ENCODE measurements at places on chromosomes 13 and 19. TPM values are rescaled to one million over a fixed set of nuclear protein-coding genes. Genes with fewer than 3 reads are reported as not detected.

RDH8 gene
- total RNA-seq: not detected

OR4F17 gene
- not detected for total RNA-seq

ALG11 gene
- total RNA-seq: 17.8 TPM

TINCR gene
- not detected for total RNA-seq

NDUFB7 gene
- total RNA-seq: 533 TPM

APC2 gene
- total RNA-seq: 0.22 TPM

COL4A1 gene
- 107 TPM for total RNA-seq

FBXO27 gene
- total RNA-seq: 13.0 TPM

DNA sequence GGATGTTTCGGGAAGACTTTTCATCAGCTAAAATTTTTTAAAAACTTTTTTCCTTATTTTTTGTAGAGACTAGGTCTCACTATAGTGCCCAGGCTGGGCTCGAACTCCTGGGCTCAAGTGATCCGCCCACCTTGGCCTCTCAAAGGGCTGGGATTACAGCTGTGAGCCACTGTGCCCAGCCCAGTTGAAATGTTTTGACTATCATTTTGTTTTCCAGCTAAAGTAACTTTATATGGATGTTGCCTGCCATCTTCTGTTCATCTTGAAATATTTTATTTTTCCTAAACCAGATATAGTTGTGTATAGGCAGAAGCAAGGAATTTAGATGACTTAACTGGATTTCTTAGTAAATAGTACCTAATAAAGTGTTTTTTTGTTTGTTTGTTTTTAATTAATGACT lies 7.0 kb downstream of the CAB39L start:
- DNase-seq: peak; percentile 64

DNA sequence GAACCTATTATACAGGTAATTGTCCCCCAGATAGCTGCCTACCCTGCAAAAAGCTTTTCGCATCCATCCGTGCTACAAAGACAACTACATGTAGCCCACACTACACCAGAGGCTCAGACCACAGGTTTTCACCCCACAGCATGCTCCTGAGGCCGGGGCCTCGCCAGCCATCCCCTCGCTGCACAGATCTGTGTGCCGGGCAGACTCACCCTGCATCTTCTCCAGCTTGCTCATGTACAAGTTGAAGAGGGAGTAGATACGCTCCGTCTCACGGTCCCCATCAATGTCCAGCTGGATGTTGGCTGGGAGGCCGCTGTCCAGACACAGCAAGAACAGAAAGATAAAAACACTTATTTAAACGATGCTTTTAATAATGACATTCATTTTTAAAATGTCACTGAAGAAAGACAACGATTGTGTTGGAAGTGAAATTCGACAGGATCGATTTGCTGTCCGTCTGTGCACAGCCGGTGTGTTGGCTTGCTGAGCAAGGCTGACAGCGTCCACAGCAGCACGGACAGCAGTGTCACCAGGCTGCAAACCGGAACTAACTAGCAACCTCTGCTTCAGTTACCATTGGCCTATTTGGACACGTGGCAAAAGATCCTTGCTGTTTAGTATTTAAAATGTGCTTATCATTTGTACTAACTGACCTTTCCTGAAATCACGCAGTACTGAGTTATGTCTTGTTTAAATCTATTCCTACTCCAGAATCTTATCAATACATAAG lies 18.6 kb upstream of the C13orf46 start:
- peak; percentile 41 for DNase-seq

- no peak for DNase-seq
These were observed 799 bp upstream of the C1QTNF9B start for GRCh38 chr13:23898101-23898500.

DNA sequence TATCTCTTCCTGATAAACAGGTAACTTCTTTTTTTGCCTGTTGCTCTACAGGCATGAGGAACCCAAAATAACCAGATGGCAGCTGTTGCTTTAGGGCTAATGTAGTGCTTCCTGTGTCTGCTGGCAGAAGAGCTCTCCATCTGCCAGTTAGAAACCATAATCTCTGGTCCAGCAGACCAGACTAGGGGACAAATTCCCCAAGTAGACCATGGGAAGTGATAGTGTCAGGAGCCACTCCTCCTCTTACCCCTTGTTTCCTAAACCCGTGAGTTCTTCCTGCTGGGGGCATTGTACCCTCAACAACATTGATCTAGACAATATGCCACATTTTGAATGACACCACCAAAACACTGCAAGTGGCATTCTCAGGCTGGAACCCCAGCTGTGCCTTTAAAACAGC lies 135.9 kb downstream of the DLEU7 start:
- no peak for DNase-seq

DNA sequence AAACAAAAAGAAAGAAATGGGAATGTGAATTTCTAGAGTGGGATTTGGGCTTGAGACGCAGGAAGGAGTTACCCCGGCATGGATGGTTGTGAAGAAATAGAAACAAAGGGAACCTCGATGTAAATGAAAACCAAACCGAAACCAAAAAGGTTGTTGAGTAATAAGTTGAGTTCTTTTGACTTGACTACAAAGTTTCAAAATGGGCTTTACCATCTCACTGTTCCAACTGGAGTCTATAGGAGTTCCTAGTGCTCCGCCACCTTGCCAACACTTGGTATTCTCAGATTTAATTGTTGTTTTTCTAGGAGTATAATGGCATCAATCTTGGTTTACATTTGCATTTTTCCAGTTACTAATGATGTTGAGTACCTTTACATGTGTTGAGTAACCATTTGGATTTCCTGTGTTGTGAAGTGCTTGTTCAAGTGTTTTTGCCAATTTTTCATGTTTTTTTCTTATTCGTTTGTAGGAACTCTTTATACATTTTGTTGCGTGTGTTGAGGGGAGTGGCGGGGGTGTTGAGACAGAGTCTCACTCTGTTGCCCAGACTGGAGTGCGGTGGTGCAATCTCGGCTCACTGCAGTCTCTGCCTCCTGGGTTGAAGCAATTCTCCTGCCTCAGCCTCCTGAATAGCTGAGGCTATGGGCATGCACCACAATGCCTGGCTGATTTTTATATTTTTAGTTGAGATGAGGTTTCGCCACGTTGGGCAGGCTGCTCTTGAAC lies 9.2 kb downstream of the UBE2S start:
- no peak for DNase-seq

DNA sequence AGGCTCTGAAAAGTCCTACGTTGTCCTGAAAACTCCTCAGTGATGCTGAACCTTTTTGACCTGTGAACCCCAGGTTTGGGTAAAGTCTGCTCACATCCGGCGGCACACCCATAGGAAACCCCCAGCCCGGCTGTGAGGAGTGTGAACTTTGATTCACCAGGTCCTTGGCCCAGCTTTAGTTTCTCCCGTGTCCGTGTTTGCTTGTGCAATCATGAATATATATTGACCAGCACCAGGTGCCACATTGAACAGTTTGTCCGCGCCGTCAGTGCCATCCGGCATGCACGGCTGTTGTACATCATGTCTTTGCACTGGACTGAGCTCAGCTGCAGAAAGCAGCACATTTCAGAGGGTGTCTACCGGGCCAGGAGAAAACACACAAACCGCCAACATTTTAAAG lies 45.3 kb downstream of the NFIC start:
- no peak for DNase-seq

DNA sequence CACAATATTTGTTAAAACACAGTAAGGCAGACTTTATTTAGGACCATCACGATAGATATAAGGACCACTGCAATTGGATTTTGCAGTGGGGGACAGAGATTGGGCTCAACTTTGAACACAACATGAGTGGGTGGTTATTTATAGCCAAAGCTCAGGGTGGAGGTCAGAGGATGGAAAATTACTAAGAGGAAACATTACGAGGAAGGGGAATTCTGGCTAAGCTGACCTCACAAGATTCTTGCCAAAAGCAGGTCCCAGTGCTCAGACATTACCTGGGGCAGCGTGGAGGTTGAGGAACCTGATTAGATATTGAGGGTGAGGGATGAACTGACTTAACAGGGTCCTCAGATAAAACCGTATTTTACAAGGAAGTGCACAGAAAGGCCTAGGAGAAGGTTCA lies 88.9 kb upstream of the NBEA start:
- no peak for DNase-seq

- DNase-seq: no peak
These were observed 3.7 kb downstream of the PSG9 start for GRCh38 chr19:43265664-43266025.

- no peak for DNase-seq
These were observed 416.1 kb downstream of the ZNF536 start for GRCh38 chr19:30788105-30788765.

DNA sequence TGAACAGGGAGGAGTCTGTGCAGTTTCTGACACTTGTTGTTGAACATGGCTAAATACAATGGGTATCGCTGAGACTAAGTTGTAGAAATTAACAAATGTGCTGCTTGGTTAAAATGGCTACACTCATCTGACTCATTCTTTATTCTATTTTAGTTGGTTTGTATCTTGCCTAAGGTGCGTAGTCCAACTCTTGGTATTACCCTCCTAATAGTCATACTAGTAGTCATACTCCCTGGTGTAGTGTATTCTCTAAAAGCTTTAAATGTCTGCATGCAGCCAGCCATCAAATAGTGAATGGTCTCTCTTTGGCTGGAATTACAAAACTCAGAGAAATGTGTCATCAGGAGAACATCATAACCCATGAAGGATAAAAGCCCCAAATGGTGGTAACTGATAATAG lies 16.1 kb downstream of the CEACAM6 start:
- DNase-seq: no peak

DNA sequence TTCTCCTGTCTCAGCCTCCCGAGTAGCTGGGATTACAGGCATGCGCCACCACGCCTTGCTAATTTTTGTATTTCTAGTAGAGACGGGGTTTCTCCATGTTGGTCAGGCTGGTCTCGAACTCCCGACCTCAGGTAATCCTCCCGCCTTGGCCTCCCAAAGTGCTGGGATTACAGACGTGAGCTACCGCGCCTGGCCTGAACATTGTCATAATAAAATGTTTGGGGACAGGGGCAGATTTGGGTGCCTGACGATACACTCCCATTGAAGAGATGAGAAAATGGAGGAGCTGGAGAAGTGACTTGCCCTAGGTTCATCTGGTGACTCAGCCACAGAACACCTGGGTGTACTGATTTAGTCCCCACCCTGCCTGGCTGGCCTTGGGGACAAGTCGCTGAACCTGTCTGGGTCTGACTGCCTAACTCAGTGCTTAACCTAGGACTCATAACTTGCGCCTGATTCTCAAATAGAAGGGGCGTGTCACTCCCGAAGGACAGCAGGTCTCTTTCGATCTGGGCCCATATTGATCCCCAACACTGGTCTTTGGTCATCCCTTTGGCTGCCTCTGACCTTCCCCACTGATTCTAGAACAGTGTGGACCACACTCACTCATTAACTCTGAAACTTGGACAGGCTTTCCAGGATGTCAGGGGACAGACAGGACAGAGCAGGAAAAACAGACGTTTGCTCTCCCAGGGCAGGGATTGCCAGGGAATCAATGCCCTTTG lies 7.6 kb upstream of the BICRA start:
- no peak for DNase-seq

- DNase-seq: no peak
These were observed 33.8 kb upstream of the MEDAG start for GRCh38 chr13:30872276-30872594.

GRCh38 chr19:39745643-39746042 lies 7.8 kb upstream of the CLC start:
- DNase-seq: no peak

DNA sequence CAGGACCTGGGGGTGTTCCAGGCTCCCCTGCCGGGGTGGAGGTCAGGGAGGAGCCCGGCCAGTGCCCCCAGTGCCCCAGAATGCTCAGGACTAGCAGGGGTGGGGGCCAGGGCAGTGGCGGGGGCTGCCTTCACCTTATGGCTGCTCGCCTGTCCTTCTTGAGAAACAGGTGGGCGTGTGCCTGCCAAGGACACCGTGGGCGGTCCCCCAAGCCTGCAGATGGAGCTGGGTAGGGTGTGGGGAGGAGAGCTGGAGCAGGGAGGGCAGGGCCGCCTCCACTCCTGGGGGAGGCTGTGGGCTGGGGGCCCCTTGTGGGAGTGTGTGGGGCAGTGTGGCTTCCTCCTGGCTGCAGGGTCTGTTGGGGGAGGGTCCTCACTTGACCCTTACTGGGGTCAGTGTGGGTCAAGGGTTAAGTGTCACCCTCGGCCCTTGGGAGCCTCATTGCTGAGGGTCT lies 160.1 kb downstream of the KDM4B start:
- no peak for DNase-seq

GRCh38 chr13:30143666-30144400 lies 163.5 kb downstream of the KATNAL1 start:
- DNase-seq: no peak

DNA sequence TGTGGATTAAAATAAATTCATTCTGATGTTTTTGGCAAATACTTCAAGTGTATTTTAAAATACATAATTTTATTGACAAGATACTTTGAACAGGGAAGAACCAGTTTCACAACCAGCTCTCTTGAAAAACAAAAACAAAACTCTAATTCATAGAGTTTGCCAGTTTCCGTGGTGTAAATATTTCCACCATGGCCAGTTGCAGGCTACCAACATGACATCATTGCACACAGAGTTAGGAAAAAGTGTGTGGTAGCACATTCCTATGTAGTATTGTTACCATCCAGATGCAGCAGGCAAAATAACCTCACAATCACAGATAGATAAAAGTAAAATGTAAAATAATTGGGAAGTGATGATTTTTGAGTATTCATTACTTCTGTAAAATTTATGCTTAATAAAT lies 7.7 kb upstream of the RNF113B start:
- no peak for DNase-seq

DNA sequence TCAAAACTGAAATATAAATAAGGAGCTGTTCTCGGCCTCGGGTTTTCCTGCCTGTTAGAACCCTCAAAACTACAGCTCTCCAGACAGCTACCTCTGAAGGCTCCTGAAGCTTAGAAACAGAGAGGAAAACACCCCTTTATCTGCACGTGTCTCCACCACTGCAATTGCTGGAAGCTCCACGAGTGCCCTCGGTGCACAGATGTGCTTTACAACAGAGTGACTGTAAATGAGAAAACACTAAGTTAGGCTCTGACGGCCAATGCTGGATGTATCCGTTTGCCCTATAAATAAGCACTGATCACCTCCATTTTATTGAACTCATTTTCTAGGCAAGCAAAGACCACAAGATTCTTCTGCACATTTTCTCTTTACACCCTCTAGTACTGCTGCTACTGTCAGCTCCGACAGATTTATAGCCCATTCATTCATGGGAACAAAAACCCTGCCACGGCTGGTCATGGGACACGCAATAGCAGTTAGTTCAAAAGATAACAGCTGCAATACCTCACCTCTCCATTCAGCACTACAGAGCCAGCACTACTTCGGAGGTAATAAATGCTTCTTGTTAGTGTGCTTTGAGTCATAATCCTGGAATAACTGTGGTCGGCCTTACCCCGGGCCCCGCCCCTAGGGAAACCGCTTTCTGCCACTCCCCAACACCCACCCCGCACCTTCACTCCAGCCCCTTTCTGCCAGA lies 241.1 kb upstream of the ZNF507 start:
- DNase-seq: no peak

DNA sequence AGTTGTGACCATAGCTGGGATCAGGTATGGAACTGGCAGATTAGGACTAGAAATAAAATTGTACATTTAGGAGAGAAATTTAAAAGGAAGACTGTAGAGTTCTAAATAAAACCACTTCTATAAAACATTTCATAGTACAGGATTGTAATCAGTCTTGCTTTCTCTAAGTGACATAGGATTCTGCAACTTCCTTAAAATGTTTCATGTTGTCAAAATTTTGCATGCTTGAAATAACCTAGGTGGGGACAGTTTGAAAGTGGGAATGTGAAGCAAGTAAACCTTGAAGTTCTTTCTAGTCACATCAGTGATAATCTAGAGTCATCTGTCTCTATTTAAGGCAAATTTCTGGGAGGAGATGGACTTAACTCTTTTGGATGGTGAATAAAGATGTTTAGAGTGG lies 6.7 kb downstream of the TM9SF2 start:
- no peak for DNase-seq

All from Right ventricle myocardium superior (tissue), 1 donor.